Naive thymus-derived CD4-positive, alpha-beta T cell (primary cell): ENCODE measurements at places on chromosomes 1 and 21.

DNA sequence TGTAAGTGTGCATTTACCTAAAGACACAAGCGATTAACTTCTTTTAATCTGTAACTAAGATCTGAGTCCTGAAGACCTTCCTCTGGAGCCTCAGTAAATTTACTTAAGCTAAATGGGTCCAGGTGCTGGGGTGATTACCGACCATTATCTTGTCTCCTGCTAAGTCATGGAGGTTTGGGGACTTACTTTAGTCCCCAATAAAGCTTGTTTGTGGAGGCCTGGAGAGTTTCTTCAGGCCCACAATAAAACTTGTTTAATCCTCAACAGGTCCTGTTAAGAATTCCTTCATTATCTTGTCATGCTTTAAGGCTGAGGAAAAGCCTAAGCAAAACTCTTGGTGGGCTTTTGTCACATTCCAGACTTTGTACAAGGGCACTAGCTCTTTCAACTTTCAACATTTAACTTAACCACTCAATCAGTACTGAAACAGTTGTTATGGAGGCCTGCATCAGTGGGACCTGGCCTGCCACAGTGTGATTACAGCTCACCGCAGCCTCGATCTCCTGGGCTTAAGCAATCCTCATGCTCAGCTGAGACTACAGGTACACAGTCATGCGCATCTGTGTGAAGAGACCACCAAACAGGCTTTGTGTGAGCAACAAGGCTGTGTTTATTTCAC lies 84.0 kb downstream of the FMO4 start:
- no peak for DNase-seq

DNA sequence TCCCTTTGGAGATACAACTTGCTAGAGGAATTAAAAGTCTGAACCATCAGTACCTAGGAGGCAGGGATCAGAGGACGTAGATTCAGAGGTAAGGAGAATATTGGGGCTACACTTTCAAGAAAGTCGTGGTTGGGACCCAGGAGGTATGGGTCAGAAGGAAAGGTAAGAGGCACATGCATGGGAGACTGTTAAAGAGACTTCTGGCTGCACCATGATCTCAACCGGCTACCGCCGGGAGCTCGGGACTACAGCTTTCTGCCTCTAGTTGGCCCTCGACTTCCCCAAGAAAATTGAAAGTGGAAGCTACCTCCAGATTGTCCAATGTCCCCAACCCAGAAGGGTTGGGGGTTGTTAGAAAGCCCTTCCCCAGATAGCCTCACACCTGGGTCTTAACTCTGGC lies 355.7 kb upstream of the TMPRSS15 start:
- DNase-seq = no peak

DNA sequence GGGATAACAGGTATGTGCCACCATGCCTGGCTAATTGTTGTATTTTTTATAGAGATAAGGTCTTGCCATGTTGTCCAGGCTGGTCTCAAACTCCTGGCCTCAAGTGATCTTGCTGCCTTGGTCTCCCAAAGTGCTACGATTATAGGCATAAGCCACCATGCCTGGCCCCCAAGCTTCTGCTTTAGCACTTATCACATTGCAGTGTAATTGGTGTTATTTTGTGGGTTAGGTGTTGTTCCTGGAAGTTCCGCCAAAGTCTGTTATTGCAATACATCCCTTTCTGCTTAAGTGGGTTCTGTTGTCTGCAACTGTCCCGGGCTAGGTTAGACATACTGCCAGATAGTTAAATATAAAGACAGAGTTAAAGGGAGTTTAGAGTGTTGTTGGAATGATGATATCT lies 3.4 kb downstream of the ZCCHC17 start:
- no peak for DNase-seq

DNA sequence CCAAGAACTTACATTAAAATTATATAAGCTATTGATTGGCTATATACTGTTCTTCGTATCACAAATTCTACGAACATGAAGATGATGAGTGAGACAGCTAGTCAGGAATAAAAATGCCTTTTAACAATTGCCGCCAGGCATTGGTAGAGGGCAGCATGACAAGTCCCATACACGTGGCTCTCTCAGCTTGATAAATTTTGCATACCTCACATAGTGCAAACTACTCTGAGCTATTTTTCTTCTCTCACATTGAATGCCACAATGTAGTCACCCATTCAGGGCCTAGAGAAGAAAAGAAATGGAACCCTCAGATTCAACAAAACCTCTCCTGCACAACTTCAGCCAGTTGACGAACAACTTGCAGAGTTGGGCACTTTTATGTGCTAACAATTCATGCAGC lies 27.0 kb upstream of the FMO2 start:
- DNase-seq = no peak

DNA sequence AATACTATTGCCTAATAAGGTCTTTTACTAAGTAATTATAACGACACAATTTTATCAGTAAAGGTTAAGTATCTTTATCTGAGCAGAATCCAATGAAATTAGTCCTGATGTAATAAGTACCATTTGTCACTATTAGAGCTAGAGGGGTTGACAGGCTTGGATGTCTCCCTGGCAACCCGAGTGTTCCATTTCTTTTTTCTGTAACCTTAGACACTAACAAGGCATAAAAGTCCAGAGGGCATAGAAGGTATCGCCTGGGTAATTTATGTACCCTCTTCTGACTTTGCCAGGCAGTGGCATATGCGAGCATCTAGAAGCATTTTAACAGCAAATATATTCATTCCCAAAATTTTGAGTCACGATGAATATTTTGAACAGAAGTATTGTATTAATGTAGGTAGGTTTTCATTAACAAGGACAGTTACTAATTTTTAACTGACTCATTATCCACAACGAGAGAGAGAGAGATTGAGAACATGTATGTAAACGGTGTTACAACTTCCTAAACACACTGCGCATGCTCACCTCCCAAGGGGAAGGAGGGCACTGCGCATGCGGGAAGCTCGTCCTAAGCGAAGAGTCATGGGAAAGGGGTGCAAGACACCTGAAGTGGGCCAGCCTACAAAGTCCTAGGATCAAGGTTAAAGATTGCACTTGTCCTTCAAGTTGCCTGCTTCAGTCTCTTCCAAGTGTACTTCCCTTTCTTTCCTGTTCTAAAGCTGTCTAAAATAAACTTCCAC lies 423.9 kb downstream of the DSCAM start:
- no peak for DNase-seq
